ENCODE measurements at places on chromosomes 1 and 21. TPM values are rescaled to one million over a fixed set of nuclear protein-coding genes. Genes with fewer than 3 reads are reported as not detected.

The RGS4 gene
- total RNA-seq, result not detected

The CFHR3 gene
- total RNA-seq, result not detected

The S100A14 gene
- total RNA-seq, result 0.54 TPM

The C1orf146 gene
- total RNA-seq, result not detected

The HTR6 gene
- 4.3 TPM for total RNA-seq

The TMEM200B gene
- total RNA-seq, result not detected

The CADM3 gene
- not detected for total RNA-seq

The B3GALT2 gene
- total RNA-seq, result not detected

The RGS7 gene
- not detected for total RNA-seq

The DNAH14 gene
- total RNA-seq, result 3.7 TPM

The FRRS1 gene
- total RNA-seq, result 10.4 TPM

The PBX1 gene
- total RNA-seq, result 0.28 TPM

The TTC24 gene
- 6.4 TPM for total RNA-seq

The USH2A gene
- not detected for total RNA-seq

The TRAF5 gene
- total RNA-seq, result 27.6 TPM

The MOB3C gene
- total RNA-seq, result 9.9 TPM

The TCP10L gene
- total RNA-seq, result not detected

The AJAP1 gene
- total RNA-seq, result not detected

The FAM72D gene
- total RNA-seq, result 8.6 TPM

The AIRE gene
- total RNA-seq, result 0.10 TPM

The HSD3B2 gene
- 0.56 TPM for total RNA-seq
